ENCODE measurements at places on chromosomes 6 and 20.

DNA sequence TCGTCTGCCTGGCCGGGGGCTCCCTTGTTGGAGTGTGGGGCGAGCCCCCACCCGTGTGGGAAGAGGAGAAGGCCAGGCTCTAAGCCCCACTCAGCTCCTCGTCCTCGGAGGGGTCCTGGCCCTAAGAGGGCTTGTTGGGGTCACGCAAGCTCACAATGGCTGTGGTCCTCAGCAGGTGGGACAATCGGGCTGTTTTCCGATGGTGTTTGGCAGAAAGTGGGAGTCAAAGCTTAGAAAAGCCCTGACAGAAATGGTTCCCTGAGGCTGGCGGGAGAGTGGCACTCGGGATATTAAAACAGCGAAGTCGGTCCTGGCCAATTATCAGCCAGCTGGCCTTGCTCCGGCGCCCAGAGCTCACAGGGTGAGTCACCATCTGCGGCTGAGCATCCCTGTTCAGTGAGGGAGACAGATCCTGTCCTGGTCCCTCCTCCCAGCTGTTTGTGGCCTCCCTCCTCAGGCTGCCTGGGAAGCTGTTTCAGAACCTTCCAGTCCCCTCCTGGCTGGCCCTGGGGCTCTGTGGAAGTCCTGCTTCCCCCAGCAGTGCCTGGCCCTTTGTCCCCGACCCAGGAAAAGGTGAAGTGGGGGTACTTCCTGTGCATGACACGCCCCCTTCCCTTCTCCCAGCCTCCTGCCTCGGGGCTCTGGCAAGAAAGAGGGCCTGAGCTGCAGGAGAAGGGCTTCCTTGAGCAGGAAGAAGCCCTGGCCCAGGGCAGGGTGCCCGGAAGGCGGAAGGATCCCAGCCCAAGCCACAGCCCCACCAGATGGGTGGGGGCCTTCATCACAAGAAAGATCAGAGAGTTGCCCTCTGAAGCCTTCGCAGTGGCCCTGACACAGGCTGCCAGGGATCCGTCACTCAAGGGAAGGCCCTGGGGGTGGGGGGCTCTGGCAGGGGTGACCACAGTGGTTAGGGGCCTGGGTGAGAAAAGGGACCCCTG lies 53.6 kb upstream of the BHLHE23 start:
- DNase-seq, result peak; percentile 32

DNA sequence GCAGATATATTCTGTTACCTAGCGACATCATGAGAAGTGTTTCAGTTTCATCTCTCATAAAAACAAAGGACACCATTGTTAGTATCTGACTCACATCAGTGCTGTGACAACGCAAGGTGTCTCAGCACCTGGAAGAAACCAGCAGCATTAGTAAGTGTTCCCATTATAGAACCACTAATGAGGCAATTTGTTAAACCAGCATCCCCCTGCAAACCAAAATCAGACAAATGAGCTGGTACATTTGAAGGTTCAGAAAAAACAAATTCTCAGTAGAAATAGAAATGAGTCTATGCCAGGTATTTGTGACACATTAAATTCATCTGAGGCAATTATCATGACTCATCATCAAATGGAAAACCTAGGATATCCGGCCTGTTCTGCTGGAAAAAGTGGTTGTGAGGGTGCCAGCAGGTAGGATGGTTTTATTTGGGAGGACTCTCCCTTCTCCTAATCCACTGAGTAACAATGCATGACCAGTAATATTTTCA lies 151.7 kb downstream of the TMEM200A start:
- DNase-seq, result no peak

- no peak for DNase-seq
These were observed 16.7 kb downstream of the PCMT1 start for GRCh38 chr6:149766156-149766769.

- no peak for DNase-seq
These were observed 18.7 kb downstream of the SESN1 start for GRCh38 chr6:109075934-109076333.

GRCh38 chr6:138271451-138271850 lies 53.2 kb upstream of the PBOV1 start:
- no peak for DNase-seq

GRCh38 chr6:169189182-169189581 lies 64.5 kb downstream of the THBS2 start:
- DNase-seq, result no peak

GRCh38 chr20:18048176-18048575 lies 9.5 kb downstream of the OVOL2 start:
- DNase-seq, result no peak

GRCh38 chr6:165227644-165228329 lies 81.6 kb downstream of the C6orf118 start:
- DNase-seq, result no peak

GRCh38 chr6:164911873-164912580 lies 397.4 kb downstream of the C6orf118 start:
- no peak for DNase-seq

GRCh38 chr6:111741177-111741952 lies 131.9 kb downstream of the FYN start:
- no peak for DNase-seq

- no peak for DNase-seq
These were observed 6.9 kb downstream of the HLA-DPB1 start for GRCh38 chr6:33082702-33083101.

- DNase-seq, result no peak
These were observed 164.7 kb upstream of the RIMS1 start for GRCh38 chr6:71721642-71722041.

- DNase-seq, result no peak
These were observed 117.7 kb downstream of the IBTK start for GRCh38 chr6:82129797-82130196.

GRCh38 chr6:33763483-33763882 lies 16.8 kb upstream of the IP6K3 start:
- no peak for DNase-seq

DNA sequence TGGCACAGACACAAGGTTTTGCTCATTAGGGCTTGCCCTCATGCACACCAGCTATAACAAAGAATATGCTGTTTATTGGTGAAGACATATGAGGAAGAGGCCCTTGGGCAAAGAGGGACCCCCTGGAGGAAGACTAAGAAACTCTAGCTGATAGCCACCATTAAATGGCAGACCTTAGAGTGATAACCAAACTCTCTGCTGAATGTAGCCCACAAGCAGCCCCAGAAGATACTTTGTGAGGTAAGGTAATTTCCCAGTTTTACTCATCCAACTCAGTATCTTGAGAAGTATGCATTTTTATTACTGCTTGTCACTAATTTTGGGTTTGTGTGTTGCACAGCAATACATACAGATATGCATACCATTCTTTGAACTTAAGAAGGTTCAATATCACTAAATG lies 563.3 kb downstream of the DOK5 start:
- no peak for DNase-seq

GRCh38 chr20:24379484-24379927 lies 89.9 kb upstream of the SYNDIG1 start:
- peak; percentile 57 for DNase-seq

- no peak for DNase-seq
These were observed 112.5 kb downstream of the JPH2 start for GRCh38 chr20:44074252-44075151.

- no peak for DNase-seq
These were observed 53.0 kb upstream of the CHD6 start for GRCh38 chr20:41671143-41671542.

DNA sequence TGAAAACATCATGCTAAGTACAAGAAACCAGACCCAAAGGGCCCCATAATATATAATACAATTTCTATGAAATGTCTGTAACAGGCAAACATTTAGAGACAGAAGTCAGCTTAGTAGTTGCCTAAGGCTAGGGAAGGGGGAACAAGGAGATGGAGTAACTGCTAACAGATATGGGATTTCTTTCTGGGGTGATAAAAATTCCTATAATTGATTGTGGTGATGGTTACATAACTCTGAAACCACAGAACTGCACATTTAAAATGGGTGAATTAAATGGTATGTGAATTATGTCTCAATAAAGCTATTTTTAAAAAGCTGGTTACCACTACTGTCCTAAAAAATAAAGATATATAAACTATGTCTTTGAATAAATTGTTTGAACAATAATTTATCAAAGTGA lies 3.2 kb downstream of the CEP162 start:
- DNase-seq, result no peak

DNA sequence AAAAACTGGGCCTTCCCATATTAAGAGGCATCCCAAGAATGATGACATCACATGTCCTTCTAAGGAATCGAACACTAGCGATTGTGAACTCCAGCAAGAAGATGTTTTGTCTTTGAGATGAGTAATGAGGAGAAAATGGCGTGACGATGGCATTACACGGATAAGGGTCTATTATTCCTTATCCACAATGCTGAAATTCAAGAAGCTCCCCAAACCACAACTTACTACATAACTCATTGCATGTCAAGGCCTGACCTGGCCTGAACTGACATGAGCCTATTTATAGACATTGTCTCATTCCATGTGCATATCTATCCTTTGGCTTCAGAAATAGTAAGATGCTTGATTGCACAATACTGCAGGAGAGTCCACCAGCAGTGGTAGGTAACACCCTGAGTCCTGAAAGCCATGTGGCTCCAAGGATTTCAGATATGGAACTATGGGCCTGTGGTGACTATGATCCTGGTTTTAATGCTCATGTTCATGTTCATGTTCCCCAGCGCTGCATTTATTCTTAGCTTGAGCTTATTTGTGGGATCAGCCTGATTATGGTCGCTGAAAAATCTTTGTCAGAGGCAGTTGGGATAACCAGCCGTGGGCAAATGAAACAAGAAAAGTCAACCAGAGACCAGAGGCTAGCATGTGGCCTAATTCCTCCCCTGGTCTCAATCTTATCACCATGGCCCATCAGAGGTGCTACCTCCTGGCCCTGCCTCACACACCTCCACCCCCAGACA lies 183.2 kb upstream of the JARID2 start:
- DNase-seq, result no peak

GRCh38 chr6:7051780-7052442 lies 55.9 kb upstream of the RREB1 start:
- peak; percentile 78 for DNase-seq

- peak; percentile 74 for DNase-seq
These were observed 539 bp downstream of the TMEM200A start for GRCh38 chr6:130366107-130367005.

DNA sequence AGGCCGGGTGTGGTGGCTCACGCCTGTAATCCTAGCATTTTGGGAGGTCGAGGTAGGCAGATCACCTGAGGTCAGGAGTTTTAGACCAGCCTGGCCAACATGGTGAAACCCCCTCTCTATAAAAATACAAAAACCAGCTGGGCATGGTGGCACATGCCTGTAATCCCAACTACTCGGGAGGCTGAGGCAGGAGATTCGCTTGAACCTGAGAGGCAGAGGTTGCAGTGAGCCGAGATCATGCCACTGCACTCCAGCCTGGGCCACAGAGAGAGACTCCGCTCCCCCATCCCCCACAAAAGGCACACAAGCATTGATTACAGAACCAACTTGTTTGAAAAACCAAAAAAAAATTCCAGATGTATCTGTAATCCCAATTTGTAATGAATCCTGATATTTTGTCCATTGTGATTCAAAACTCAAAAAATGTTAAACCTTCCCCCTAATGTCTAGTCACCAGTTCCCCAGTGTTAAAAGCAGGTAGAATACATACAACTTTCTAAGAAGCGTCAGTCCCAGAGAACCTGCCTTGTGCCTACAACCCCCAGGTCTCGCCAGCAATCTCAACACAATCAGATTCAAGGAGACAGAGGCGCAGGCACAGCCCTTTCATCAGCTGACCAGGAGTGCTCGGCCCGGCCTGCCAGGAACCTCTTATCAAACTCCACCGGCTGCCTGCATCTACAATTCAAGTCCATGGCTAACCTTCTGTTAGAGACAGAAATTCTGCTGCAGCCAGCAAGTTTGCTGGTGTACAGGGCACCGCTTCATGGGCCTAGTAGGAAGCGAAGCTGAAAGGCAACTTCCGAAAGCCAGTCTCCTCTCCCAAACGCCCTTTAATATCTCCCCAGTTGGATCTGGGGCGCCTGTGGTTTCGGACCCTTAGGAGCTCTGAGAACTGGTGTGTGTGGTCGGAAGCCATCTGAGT lies 2.1 kb downstream of the EZR start:
- DNase-seq, result peak; percentile 57

GRCh38 chr6:112906726-112907125 lies 559.6 kb downstream of the RFPL4B start:
- peak; percentile 56 for DNase-seq

GRCh38 chr20:50356962-50357782 lies 153.0 kb upstream of the PTPN1 start:
- no peak for DNase-seq

DNA sequence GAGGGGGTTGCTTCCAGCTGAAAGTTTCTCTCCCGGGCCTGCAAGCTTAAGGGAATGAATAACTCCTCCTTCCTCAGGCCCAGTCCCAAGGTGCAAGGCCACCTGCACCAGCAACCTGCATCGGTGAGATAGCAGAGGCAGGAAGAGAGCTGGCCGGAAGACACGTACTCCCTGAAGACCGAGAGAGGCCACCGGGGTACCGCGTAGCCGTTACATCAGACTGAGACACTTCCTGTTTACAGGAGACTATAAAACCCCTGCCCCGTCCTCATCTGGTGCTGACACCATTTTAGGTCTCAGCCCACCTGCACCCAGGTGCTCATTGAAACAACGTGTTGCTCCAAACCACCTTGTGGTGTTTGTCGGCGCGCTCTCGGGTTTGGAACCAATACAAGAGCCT lies 60.5 kb upstream of the PRND start:
- DNase-seq, result no peak

GRCh38 chr6:11791354-11792107 lies 12.9 kb upstream of the ADTRP start:
- no peak for DNase-seq

DNA sequence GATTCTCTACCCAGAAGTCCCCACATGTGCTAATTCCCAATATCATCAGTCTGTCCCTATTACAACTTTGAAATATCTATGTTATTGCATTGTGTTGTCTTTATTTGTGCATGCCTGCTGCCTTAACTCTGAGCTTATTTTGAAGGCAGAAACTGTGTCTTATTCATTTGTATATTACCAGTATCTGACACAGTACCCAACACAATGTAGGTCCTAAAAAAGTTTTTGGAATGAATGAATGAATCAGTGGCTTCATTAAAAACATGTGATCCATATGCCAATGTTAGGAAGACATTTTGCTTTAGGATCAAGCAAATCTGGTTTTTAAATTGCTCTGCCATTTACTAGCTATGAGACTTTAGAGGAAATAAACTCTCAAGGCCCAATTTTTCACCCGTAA lies 420.4 kb downstream of the CBLN4 start:
- DNase-seq, result no peak

GRCh38 chr6:83770910-83771309 lies 62.0 kb upstream of the SNAP91 start:
- DNase-seq, result no peak

DNA sequence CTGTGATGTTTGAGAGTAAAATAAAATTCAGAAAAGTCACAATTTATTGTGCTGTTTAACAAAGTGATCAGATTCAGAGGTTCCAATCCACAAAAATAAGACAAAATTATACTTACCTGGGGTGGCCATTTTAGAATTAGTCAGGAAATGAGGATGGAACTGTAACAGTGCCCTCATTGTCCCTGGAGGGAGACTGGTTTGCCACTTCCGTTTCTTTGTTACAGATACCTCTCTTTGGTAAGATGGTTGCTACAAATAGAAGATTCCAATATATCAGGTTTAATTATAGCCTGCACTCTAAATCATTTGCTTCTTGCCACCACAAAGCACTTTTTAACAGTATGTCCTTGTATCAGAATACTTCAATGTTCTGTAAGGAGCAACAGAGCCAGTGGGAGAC lies 95.6 kb downstream of the CTNNBL1 start:
- DNase-seq, result no peak

GRCh38 chr6:100704961-100705360 lies 176.2 kb downstream of the ASCC3 start:
- DNase-seq, result no peak

GRCh38 chr6:106360989-106361430 lies 493 bp downstream of the CRYBG1 start:
- DNase-seq, result peak; percentile 45

All from right forelimb (tissue), 1 donor.